ENCODE measurements at places on chromosomes 13 and 19.

DNA sequence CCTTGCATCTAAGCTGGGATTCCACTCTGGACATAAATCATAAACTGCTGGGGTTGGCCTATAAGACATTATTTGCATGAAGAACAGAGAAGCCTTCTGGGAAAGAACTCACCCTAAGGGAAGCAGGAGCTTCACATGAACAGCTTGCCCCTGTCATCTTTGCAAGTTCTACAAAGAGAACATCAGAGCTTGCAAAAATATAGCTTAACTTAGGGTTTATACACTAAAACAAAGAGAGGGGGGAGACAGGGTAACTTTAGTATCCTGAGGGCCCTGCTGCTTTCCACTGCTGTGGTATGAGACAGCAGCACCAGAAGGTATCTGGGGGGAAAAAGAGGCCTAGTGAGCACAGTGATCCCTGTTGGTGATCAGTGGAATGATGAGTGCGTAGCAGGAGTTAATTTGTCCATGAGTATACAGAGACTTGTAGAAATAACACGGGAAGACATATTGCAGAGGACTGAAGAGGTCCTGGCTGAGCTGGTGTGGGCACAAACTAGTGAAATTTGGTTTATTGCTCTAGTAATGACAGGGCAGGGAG is 116.1 kb upstream of the TSC22D1 start:
- no peak for DNase-seq

- no peak for DNase-seq
These were observed 213.3 kb upstream of the MIR17HG start for GRCh38 chr13:91133941-91134802.

GRCh38 chr13:106426909-106427308 is 108.6 kb downstream of the EFNB2 start:
- no peak for DNase-seq

DNA sequence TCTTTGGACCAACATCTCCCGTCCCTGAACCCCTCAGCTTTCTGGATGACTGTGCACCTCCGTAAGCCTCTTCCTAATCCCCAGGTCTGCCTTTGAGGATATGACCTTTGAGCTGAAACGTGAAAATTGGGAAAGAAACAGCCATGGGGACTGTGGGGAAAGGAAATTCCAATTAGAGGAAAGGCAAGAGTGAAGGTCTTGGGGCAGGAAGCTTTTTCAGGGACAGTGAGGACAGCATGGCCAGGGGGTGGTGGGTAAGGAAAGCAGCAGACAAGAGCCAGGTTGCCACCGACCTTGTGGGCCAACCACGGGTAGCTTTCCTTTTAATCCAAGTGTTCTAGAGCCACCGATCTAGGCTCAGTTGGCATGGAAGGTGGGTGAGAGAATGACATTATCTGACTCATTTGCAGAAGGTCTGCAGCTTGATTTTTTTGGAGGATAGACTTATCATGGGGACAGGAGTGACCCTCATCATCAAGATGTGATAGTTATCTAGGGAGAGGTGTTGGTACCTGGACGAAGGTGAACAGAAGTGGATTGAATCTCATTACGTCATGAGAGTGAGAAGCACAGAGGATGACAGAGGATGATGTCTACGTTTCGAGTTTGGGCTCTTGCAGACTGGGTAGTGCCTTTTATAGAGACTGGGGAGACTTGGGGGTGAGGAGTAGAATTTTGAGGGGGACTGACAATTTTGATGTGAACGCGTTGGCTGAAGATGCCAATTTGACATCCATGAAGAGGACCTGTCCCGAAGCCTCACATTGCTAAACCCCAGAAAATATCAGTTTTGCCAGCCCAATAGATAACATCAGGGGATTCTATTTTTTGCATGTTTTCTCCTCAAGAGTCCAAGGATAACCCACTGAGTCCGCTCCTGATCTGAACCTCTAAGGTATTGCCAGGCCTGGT is 136.7 kb upstream of the PEG3 start:
- no peak for DNase-seq

DNA sequence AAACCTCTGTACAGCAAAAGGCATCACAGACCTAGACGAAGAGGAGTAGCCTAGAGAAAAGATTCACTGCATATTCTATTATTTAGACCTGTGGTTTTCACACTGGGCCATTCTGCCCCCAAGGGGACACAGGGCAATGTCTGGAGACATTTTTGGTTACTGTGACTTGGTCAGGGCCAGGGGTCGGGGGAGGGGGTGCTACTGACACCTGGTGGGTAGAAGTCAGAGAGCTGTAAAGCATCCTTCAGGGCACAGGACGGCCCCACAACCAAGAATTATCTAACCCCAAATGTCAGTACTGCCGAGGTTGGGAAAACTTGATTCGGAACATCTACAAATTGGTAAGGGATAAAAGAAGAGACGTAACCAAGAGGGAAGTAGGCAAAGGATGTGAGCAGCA is 11.3 kb downstream of the ELAVL1 start:
- no peak for DNase-seq

DNA sequence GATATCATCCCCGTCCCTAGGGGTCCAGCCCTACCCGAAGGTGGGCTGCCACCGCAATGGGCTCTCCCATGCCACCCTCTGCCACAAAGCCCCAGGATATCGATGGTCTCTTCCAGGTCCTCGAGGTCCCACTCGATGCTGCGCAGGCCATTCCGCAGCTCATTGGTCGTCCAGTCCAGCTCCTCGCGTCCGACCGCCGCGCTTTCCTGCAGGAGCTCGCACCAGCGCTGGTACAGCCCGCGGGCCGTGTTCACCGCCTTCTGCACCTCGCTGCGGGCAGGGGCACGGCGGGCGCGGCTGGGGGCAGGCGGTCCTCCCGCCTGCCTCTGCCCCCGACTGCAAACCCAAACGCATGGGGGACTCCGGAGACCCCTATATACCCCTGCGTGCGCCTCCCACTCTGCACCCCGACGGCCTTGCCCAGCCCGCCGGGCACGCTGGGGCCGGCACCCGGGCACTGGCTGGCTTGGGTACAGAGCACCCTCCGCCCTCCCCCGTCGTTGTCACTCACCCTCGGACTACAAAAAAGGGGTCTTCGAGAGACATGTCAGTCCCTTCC is 468 bp downstream of the STX10 start:
- no peak for DNase-seq

- no peak for DNase-seq
These were observed 1.9 kb downstream of the LTBP4 start for GRCh38 chr19:40603071-40603388.

DNA sequence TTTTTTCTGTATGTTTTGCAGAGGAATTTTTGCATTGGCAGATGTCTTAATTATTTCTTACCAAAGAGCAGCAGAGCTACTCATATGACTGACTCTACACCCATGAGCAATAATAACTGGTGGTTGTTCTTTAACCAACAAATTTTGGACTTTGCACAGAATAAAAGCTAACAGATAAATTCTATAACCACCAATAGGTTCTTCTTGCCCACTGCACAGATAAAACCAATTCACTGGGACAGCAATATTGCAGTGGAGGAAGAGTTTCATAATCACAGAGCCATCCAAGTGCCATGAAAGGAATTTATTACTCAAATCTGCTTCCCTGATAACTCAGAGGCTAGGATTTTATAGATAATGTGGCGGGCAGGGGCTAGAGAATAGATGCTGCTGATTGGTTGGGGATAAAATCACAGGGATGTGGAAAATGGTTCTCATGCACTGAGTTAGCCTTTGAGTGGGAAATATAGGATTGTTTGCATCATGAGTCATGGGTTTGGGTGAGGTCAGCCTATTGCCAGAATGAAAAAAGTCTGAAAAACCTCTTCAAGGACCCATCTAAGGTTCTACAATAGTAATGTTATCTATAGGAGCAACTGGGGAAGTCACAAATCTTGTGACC is 104.3 kb upstream of the PCDH17 start:
- DNase-seq: no peak

All from activated CD4-positive, alpha-beta T cell treated with anti-CD3 and anti-CD28 coated beads for 1 hour (primary cell).